Body of pancreas (tissue), 4 donors: ENCODE measurements at places on chromosomes 6 and 20.
A peak's percentile ranks its signal among the peaks of the same experiment; 100 is the strongest.

DNA sequence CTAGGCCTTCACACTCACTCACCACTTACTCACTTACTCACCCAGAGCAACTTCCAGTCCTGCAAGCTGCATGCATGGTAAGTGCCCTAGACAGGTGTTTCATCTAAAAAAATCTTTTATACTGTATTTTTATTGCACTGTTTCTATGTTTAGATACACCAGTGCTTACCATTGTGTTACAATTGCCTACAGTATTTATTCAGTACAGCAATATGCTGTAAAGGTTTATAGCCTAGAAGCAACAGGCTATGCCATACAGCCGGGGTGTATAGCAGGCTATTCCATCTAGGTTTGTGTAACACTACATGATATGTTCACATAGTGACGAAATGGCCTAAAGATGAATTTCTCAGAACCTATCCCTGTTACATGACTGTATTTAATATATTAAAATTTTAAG is 37.1 kb upstream of the KCNK5 start:
- H3K27ac ChIP-seq = no peak overlapping the region
- no peak overlapping the region for H3K4me3 ChIP-seq
- no peaks in the 10 kb centered on the region for H3K27me3 ChIP-seq
- H3K4me1 ChIP-seq = no peaks in the 10 kb centered on the region

DNA sequence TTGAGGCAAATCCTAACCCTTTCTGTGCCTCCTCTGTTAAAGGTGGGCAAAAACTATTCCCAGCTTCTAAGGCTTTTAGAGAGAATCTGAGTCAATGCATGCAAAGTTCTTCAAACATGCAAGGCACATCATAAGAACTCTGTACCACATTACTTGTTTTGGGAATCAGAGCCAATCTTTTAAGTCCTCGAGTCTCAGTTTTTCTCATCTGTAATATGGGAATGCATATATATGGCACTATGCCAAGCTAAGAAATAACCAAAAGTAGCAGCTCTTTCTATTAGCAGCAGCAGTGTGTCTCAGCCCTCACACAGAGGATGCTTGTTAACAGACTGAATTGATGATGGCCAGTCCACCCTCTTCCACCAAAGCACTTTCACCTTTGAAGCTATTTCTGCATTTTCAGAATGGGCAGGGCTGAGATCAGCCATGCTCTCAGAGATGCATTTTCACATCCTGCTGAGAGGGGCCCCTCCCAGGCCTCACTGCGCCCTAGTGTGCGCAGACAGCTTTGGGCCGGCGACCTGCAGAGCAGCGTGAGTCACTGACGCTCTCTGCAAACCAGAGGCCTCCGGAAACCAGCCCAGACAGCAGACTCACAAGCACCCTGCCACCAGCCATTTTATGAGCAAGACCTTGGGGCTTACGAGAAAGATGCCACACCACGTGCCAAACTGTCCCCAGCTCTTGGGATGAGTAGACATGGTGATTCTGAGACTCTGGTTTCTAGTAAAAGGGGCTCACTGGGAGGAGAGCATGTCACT is 138.0 kb downstream of the NFATC2 start:
- no peaks in the 10 kb centered on the region for H3K36me3 ChIP-seq
- H3K4me1 ChIP-seq = no peaks in the 10 kb centered on the region
- no peaks in the 10 kb centered on the region for H3K27me3 ChIP-seq
- H3K4me3 ChIP-seq = no peak overlapping the region
- DNase-seq = peak; percentile 20
- H3K27ac ChIP-seq = no peak overlapping the region

DNA sequence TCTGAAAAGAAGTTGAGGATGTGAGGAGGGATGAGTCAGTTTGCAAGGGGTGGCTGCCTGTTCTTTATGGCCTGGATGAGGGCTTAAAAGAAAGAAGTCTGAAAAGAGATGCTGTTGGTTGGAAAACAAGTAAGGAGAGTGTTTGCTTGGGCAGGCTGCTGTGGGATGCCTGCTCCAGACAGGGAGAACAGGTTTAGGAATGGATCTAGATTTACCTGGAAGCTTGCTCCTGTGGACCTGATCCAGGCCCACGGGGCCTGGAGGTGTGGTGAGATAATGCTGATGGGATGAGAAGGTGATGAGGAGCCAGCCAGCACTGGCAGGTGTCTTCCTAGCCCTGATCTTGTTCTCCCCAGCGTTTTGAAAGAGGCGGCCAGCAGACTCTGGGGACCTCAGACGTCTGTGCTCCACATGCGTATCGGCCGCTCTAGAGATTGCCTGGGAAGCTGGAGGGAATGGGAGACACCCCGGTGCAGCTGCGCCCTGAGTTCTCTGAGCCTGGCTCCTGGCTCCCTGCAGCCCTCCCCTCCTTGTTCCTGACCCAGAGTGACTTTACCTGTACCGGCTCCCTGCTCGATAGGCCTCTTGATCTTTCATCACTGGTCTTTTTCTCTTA is 331.3 kb downstream of the ZFAND3 start:
- no peaks in the 10 kb centered on the region for H3K36me3 ChIP-seq
- peaks cover 29% of the 10 kb centered on the region for H3K4me1 ChIP-seq
- no peak overlapping the region for H3K4me3 ChIP-seq
- H3K27me3 ChIP-seq = no peaks in the 10 kb centered on the region

DNA sequence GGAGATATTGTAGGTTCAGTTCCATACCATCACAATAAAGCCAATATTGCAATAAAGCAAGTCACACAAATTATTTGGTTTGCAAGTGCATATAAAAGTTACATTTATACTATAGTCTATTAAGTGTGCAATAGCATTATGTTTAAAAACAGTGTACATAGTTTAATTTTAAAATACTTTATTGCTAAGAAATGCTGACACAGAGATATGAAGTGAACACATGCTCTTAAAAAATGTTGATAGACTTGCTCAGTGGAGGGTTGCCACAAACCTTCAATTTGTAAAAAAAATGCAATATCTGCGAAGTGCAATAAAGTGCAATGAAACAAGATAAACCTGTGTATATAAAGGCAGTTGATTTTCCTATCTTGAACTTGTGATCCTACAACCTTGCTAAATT is 161.5 kb downstream of the PRDM13 start:
- H3K4me3 ChIP-seq = no peak overlapping the region
- H3K36me3 ChIP-seq = no peaks in the 10 kb centered on the region
- H3K27ac ChIP-seq = no peak overlapping the region
- no peaks in the 10 kb centered on the region for H3K27me3 ChIP-seq
